ENCODE measurements at places on chromosomes 6 and 20.

GRCh38 chr6:108609276-108609769 lies 48.6 kb downstream of the FOXO3 start:
- DNase-seq, result no peak

GRCh38 chr6:143570147-143570853 lies 58.8 kb upstream of the FUCA2 start:
- no peak for DNase-seq

- DNase-seq, result peak; percentile 9
These were observed 11.8 kb upstream of the CAP2 start for GRCh38 chr6:17381424-17382147.

DNA sequence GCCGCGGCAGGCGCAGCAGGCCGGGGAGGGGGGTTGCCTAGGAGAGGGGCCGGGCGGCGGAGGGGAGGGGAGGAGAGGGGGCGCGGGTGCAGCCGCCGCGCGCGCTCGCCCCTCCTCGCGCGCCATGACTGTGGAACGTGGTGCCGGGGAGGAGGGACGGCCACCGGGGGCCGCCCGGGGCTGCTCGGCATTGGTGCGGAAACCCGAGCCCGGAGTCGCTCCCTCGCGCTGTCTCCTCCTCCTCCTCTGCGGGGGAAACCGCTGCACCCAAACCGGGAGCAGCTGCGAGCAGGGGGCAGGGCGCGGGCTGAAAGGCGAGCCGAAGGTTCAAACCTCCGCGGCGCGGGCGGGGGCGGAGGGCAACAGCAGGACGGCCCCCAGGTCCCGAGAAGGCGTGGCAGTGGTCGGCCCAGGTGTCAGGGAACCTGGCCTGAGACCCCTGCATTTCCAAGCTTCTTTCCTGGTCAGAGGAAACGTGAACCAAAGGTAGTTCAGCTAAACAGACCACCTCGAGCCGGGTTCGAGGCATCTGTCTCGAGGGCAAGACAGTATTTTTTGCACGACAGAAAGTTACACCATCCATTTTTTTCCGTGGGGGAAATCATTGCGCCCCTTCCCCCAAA lies 1.4 kb upstream of the TRERF1 start:
- peak; percentile 77 for DNase-seq

DNA sequence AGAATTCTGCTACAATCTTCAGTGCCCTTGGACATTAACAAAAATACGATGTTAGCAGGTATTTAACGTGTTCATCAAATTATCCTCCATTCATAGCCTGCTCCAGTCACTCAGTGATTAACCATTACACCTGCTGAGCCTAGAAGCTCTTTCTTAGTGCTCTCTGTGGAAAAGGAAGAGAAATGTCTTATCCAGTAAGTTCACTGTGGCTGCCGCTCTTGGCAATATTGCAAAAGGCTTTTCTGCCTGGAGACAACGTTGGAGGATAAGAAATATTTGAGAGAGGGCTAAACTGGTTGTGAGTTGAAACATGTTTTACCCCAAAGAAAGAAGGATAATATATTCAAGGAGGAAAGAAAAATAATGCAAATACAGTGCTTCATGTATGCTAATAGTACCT lies 217.4 kb upstream of the HSF2 start:
- DNase-seq, result no peak

DNA sequence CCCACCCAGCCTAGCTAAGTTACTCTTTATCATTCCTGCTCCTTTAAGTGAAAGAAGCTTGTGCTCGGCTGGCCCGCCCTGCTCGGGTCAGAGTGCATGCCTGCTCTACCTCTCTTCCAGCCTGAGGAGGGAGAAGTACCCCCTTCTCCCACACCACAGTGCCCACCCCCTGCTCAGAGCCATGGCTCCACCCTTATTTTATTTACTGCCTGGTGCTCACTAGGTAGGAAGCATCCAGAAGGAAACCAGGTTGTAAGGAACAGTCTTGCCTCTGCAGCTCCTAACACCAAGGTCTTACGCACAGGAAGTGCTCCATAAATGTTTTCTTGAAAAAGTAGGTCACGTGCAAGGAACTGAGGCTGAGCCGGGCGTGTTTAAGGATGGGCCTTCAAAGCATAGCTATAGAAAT lies 105.7 kb upstream of the SNX9 start:
- no peak for DNase-seq

DNA sequence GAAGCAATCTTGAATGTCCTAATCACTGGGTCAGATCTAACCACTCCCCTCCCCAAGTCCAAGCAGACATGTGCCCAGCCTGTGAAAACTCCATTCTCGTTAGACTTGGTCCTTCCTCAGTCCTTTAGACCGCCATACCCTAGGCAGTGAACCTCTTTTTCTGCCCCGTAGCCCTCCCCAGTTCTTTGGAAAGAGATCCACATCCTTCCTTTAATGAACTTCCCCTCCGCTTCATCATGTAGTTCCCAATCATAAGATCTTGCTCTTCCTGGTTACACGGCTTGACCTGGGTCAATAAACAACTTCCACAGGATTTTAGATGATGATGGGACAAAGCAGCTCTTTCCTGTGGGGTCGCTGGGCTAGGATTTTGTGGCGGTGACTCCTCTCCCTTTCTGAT lies 9.6 kb downstream of the AHCY start:
- peak; percentile 44 for DNase-seq

GRCh38 chr6:14361956-14362587 lies 244.5 kb downstream of the CD83 start:
- DNase-seq, result no peak

DNA sequence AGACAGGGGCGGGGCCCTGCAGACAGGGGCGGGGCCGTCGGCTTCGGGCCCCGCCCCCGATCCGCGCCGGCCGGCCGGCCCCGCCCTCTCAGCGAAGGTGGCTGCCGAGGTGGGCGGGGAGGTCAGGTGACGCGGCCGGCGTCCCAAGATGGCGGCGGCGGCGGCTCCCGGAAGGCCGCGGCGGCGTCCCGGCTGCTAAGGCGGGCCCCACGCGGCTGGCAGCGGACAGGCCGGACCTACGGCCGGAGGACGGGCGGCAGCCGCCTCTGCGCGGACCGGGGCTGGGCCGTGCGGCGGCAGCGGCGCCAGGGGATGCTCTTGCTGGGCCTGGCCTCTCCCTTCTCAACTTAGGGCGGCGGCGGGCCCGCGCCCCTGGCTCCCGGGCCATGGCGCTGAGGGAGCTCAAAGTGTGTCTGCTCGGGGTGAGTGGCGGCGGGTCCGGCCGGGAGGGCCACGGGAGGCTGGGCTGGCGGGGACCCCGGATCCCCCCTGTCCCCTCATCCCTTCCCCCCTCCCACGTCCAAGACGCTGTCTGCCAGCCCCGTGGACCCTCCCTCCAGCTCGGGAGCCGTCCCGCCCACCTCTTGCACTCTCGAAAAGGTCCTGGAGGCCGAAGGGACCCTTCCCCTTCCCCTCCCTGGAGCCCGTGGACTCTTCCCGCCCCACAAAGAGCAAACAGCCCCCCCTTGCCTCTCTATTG lies at the start of gene RAB22A:
RAB22A (plus strand) TSS at position 125 of the 700 bp plus-strand sequence; CDS start at position 387, 262 bp downstream.
- DNase-seq, result peak; percentile 93

DNA sequence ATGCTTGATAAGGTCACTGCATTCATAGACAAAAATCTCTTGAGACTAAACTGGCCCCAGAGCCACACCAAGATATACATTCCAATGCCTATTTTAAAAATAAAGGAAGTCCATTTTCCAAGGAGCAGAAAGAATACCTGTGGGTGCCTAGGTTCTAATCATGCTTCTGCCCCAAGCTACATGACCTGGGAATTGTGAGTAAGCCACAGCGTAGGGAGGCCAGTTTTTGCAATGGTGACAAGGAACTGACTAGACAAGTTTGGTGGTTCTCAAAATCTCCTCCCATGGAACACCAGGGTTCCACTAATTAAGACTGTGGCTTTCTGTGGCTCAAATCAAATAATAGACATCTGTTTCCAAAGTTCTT lies 83.3 kb downstream of the GMDS start:
- no peak for DNase-seq

DNA sequence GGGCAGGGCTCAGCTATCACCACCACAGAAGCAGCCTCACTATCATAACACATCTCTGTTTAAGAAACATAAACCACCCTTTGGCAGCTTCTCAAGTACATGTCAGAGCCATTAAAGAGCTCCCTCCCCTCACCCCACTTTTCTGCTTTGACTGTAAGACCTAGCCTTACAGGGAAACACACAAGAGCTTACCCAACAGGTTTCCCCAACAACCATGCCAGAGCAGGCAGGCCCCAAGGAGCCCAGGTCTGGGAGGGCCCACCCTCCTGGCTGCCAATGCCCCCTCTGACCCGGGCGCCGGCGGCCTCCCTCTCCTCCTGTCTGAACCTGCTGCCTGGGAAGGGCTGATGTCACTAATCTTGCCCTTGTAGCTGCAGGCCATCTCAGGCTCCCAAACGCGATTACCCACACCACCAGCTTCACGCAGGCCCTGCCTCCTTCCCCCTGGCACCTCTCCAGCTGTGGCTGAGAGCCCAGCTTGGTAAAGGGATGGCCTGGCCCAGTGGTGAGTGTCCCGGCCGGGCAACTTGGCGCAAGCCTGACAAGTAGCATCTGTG lies 402.0 kb downstream of the MAFB start:
- no peak for DNase-seq

GRCh38 chr6:154223296-154223695 lies 133.3 kb downstream of the IPCEF1 start:
- no peak for DNase-seq

DNA sequence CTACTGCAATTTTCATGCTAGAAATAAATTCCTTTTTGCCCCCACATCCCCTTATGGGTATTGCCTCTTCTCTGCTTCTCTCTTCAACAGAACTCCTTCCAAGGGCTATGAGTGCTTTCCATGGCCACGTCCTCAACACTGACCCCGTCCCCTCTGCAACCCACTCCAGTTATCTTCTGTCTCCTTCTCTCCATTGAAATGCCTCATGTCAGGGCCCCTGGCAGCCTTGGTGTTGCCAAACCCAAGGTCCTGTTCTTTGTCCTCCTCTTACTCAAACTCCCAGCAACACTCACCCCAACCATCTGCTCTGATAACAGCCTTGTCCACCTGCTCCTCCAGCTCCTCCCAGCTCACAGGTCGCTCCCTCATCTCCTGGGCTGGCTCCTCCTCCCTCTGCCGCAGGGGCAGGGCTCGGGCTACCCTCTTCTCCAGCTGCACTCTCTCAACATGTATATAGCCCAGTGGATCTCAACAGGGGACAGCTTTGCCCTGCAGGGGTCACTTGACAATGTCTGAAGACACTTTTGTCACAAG lies 196.1 kb upstream of the QKI start:
- DNase-seq, result no peak

- DNase-seq, result peak; percentile 7
These were observed 320.1 kb upstream of the FKBP1C start for GRCh38 chr6:62891065-62891647.

GRCh38 chr20:48196001-48196400 lies 410.7 kb upstream of the SULF2 start:
- DNase-seq, result no peak

DNA sequence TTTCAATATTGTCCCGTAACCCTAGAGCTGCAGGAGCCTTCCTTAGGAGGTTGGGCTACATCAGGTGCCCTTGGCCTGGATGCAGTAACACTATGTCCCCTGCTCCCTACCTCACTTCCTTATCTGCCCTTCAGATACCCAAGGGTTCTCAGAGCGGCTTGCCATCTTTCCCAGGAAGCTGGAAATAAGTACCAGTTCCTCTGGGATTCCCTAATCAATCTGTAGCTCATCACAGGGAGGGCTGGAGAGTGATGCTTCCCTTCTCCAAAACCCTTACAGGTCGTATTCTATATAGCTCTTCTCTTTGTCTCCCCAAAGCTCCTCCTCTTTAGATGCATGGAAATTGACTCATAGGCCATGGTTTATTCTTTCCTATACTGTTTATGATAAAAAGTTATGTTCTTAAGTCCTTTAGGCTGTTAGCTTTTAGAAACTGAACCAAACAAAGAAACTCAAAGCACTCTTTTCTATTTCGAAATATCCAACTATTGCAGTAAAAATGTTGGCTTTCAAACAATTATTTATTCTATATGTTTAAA lies 4.2 kb downstream of the MYCT1 start:
- no peak for DNase-seq

GRCh38 chr6:27251112-27251605 lies 3.7 kb downstream of the PRSS16 start:
- no peak for DNase-seq

- DNase-seq, result peak; percentile 16
These were observed 112.8 kb downstream of the INSM1 start for GRCh38 chr20:20480689-20481088.

DNA sequence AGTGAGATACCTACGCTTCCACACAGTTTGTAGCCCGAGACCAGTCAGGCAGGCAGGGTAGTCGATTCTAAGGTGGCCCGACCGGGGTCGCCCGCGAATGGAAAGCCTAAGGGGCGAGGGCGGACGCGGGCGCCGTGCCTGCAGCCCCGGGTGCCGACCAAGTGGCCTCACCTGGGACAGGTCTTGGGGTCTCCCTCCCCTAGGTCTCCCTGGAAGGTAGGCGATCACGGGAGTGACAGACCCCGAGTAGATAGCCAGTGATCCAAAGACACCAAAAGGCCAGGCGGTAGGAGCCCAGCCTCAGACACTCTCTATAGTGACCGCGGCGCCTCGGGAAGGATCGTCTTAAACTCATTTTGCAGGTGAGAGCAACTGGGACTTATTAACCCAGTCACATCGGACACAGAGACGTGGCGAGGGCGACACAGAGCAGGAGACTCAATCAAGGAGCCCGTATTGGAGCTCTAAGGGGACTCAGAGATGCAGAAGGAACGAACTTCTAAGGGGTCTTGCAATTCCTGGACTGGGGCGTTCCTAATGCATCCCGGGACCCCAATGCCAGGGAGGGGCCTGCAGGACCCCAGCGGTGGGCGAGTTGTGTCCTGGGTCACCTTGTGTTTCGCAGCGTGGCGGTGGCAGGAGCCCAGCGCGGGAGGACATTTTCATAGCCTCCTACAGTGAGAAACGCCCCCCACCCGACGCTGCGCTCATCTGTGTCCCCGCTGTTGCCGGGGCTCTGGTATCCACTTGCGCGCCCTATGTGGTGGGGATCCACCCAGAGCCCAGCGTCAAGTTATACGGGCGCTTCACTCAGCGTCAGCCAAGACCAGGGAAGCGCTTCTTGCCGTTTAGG lies 2.1 kb upstream of the VSX1 start:
- no peak for DNase-seq

- peak; percentile 90 for DNase-seq
These were observed 16.4 kb upstream of the BLOC1S5 start for GRCh38 chr6:8080362-8081151.

- no peak for DNase-seq
These were observed 104.0 kb downstream of the PLCB4 start for GRCh38 chr20:9172851-9173250.

DNA sequence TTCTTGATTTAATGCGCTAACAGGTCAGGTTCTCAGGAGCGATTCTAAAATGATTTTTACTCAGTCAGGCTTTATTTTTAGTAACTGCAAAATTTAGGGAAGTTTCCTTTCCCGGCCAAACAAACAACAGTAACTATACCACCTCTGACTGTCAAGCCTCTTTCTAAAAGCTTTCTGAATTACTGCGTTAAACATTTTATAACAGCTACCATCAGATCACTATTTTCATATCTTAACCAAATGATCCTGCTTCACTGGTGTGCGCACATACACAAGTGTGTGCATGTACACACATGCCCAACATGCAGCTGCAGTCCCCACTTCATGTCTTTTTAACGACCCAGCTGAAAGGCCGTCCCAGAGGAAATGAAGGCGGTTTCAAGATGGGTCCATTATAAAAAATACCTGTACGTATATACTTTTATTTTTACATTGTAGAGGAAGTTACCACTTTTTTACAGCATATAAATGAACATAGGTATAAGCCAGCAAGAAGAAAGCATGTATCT lies 25.0 kb downstream of the TMEM242 start:
- peak; percentile 10 for DNase-seq

- no peak for DNase-seq
These were observed 38.6 kb upstream of the EYS start for GRCh38 chr6:65745614-65746013.

Measured in inflammatory macrophage (primary cell).